ENCODE measurements at places on chromosomes 16 and 17.

DNA sequence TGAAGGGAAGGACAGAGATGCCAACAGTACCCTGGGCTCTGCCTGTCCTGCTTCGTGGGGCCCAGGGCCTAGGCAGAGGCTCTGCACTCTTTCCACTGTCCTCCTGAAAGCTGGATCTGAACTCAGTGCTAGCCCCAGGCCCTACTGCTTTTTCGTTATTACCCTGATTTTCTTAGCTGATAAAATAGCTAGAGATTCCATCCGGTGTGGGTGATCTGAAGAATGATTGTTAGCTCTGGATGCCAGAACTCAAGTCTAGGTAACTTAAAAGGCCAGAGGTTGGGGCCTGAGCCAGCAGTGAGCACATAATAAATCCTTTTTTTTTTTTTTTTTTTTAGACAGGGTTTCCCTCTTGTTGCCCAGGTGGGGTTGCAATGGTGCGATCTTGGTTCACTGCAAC is 1.8 kb upstream of the MYBBP1A start:
- DNase-seq, result no peak

GRCh38 chr17:4903051-4903818 is at the start of gene CHRNE:
Gene CHRNE (minus strand): TSS chr17:4903098. CDS start chr17:4903063, 35 bp downstream.
- DNase-seq, result peak; percentile 52

GRCh38 chr16:50254072-50254471 is 12.3 kb upstream of the ADCY7 start:
- DNase-seq, result no peak

GRCh38 chr17:42585353-42585752 is 7.8 kb upstream of the PSMC3IP start:
- DNase-seq, result no peak

DNA sequence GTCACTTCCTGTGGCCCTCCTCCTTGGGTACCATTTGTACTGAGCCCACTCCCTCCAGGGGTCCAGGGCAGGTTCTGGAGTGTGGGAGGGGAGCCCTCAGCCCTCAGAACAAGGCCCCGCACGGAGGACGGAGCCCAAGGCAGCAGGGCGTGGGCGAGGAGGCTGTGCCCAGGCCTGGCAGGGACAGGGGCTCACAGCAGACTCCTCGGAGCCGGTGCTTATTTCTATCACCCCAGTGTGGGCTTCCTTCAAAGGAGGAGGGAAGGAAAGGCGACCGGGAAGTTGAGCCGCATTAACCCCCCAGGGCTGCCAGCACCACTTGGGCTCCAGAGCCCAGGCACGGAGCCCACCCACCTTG is 54.0 kb downstream of the ABR start:
- DNase-seq, result no peak

DNA sequence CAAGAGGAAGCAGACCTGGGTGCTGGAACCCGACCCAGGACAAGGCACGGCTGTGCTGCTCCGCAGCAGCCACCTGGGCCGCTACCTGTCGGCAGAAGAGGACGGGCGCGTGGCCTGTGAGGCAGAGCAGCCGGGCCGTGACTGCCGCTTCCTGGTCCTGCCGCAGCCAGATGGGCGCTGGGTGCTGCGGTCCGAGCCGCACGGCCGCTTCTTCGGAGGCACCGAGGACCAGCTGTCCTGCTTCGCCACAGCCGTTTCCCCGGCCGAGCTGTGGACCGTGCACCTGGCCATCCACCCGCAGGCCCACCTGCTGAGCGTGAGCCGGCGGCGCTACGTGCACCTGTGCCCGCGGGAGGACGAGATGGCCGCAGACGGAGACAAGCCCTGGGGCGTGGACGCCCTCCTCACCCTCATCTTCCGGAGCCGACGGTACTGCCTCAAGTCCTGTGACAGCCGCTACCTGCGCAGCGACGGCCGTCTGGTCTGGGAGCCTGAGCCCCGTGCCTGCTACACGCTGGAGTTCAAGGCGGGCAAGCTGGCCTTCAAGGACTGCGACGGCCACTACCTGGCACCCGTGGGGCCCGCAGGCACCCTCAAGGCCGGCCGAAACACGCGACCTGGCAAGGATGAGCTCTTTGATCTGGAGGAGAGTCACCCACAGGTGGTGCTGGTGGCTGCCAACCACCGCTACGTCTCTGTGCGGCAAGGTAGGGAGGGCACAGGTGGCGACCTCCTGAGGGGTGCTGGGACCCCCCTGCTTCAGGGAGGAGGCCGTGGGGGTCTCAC is 667 bp downstream of the FSCN2 start:
- no peak for DNase-seq

- no peak for DNase-seq
These were observed 222.3 kb downstream of the KATNIP start for GRCh38 chr16:27772093-27772825.

- no peak for DNase-seq
These were observed 43.9 kb downstream of the KLHDC4 start for GRCh38 chr16:87721622-87722585.

GRCh38 chr16:89051521-89052166 is 42.0 kb upstream of the ACSF3 start:
- DNase-seq, result no peak

GRCh38 chr16:56245197-56245596 is 53.9 kb downstream of the GNAO1 start:
- DNase-seq, result no peak

DNA sequence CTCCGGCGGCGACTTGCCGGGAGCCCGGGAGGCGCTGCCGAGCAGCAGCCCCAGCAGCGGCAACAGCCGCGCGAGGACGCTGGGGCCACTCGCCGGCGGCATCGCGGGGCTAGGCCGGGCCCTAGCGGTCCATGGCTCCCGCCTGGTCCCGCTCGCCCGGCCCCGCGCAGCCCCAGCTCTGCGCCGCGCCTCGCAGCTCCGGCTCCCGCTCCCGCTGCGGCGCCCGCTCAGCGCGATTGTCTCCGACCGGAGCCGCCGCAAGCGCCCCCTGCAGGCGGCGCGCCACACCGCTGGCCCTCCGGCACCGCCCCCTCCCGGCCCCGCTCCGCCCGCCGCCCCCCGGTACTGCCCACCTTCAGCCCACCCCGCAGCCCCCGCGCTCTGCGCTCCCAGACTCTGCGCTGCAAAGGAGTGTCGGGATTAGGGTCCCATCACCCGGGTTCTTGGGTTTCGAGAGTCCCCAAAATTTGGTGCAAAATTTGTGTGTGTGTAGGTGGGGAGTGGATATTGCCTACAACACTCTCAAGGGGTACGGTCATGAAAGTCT is at the start of gene FAM171A2:
FAM171A2 (minus strand) TSS at position 241 of the 547 bp plus-strand sequence; CDS start at position 102, 139 bp downstream.
- peak; percentile 53 for DNase-seq

- DNase-seq, result no peak
These were observed 42.0 kb downstream of the RPA1 start for GRCh38 chr17:1871756-1872155.

DNA sequence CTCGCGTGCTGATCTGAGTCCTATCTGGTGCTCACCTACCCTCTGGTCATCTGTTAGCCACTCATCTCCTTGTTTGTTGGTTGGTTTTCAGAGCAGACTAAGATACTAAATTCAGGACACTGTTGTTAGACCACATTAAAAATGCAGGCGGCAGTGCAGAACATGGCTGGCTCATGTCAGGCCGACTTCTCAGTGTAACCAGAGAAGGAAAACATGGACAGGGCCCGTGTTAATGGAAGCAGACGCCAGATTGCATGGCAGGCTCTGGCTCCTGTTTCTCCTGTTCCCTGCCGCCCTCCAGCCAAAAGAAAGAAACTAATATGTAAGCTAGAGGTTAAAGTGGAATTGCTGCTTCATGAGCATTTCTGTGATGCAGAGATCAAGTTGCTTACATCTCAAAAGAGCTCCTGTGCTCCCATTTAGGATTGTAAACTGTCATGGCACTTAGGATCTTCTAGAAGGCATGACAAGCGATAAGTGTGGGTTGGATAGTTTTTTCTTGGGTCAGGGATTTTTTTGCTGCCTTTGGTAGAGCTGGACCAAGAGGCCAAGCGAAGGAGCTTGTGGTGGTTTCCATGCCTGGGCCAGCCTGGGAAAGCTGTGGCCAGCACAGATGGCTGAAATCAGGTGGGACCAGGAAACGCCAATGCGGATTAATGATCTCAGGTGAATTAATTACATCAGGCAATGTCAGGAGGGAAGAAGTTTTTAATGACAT is 56.1 kb downstream of the YPEL2 start:
- DNase-seq, result no peak

DNA sequence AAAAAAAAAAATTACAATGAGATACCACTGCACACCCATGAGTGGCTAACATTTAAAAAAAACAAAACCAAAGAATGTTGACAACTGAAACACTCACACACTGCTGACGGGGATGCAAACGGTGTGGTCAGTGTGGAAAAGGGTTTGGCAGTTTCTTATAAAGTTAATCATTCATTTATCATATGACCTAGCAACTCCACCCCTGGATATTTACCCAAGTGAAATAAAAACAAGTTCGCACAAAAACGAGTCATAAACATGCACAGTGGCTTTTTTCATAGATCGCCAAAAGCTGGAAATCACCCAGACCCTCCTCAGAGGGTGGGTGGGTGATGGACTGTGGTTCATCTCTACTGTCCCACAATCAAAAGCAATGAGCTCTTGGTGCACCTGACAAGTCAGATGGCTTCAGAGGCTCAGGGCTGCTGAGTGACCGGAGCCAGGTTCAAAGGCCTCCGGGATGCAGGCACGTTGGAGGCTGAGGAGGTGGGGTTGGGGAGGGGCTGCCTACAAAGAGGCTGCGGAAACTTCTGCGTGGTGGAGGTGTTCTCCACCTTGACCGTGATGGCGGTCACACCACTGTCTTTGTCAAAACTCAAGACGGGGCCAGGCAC is 14.2 kb downstream of the RAB40B start:
- DNase-seq, result no peak

DNA sequence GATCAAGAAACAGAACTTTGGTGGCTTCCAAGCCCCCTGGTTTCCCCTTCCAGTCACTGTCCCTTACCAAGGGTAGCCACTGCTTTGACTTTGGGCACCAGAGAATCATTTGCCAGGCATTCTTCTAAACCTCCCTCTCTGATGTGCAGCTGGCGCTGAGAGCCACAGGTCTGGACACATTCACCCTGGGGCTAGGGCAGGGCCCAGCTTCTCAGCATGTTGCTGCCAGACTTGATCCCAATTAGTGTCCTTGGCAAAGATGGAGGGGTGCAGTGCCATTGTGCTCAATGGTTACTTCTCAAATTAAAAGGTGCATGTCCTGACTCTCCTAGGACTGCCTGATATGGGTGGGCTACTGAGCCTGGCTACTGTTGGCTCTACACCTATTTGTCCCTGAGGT is 7.6 kb upstream of the SLC47A2 start:
- no peak for DNase-seq

DNA sequence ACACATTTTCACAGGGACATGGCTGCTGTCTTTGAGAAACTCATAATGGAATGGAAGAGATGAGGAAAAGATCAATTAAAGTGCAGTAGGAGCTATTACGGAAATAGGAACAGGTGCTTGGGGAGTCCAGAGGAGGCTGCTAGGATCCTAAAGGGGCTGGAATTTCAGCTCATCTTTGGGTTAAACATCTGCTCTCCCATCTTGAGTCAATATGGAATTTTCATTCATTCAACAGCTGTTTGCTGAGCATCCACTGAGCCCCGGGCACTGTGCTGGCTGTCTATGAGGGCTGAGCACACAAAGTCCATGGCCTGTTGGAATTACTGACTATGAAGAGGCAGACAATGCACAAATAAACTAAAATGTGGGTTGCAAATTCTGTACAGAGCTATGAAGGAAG is 47.9 kb downstream of the ASIC2 start:
- DNase-seq, result no peak

DNA sequence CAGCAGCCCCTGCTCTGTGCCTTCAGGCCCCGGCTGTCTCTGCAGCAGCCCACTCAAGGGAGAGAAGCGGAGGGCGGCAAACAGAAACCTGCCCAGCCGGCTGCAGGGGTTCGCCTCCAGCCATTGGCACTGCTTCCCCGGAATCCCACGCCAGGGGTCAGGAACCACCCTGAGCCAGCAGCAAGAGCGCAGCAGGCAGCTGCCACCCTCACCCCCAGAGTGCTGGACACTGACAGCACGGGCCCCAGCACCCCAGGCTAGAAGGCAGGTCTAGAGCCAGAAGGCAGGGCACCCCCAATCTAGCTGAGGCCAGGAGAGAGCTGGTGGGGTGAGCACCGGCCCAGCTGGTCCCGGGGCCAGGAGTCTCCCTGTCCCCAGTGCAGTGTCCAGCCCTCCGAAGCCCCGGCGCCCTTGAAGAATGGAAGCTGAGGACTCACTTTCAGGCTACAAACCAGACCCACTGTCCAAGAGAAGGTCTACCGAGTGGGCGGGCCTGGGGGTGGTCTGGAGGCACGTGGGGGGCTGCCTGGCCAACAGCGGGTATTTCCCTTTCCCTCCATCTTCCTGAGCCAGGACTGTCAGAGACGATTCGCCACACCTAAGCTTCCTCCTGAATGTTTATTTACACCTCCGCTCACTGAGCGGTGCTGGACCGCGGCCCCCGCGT is 8.4 kb downstream of the UBALD2 start:
- no peak for DNase-seq

DNA sequence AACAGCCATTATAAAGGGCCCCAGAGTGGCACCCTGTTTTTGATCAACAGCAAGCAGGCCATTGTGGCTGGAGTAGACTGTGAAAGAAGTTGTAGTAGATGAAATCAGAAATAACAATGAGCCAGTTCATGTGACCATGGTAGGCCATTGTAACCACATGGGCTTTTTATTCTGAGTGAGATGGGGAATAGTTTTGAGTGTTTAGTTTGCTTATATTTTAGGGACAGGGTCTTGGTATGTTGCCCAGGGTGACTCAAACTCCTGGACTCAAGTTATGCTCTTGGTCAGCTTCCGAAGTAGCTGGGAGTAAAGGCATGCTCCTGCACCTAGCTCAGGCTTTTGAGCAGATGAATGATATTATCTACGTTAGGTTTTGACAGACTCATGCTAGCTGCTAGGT is 12.0 kb downstream of the CBFB start:
- DNase-seq, result no peak

GRCh38 chr17:66462010-66462409 is 159.6 kb downstream of the PRKCA start:
- DNase-seq, result no peak

GRCh38 chr16:11586378-11586855 is 302 bp downstream of the LITAF start:
- no peak for DNase-seq

DNA sequence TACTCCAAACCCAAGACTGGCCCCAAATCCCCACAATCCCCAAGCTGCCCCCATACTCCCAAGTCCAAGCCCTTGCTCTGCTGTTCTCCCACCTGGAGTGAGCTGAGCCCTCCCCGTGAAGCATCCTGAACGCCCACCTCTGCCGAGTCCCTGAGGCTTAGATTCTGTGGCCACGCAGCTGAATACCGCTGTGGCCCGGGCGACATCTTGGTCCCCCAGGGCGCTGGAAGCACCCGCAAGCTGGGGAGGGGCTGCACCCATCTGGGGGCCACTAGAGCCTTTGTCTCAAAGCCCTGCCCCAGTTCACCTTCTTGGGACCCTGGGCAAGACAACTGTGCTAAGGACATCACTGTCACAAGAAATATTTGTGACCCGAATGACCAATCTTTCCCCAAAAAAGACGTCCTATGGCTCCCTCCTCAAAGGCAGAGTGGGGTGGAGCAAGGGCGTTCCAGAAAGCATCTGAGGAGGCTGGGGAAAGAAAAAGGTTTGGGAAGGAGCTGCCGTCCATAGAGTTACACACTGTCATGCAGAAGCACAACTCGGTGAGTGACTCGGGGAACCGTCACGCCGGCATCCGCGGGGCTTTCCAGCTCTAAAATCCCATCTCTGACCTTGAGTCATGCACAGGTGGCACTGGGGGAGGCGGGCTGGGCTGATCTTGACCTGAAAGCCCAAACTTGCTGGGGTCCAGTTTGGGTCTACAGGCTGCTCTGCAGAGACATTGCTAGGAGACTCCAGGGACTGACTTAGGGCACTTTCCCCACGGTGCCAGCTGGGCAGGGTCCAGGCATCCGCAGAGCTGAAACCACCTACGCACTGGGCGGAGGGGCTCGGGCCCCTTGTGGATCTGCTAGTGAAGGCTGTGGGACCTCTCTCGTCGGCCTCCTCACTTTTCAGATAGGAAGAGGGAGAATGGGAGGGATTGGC is 6.6 kb downstream of the PTX4 start:
- no peak for DNase-seq
